Anterior cingulate cortex (tissue), 58 donors: ENCODE measurements at places on chromosomes 1 and 21.

- DNase-seq = no peak
These were observed 558.1 kb downstream of the AGBL4 start for GRCh38 chr1:49465486-49466185.

- DNase-seq = no peak
These were observed 28.1 kb upstream of the RGS1 start for GRCh38 chr1:192547501-192547900.

- no peak for DNase-seq
These were observed 14.7 kb downstream of the CLSTN1 start for GRCh38 chr1:9809100-9809510.

GRCh38 chr1:98221923-98222322, 301.1 kb upstream of the DPYD start:
- DNase-seq = no peak

- DNase-seq = no peak
These were observed 46.1 kb downstream of the RAVER2 start for GRCh38 chr1:64790832-64791487.

GRCh38 chr1:177278626-177279390, 108.0 kb downstream of the BRINP2 start:
- no peak for DNase-seq

DNA sequence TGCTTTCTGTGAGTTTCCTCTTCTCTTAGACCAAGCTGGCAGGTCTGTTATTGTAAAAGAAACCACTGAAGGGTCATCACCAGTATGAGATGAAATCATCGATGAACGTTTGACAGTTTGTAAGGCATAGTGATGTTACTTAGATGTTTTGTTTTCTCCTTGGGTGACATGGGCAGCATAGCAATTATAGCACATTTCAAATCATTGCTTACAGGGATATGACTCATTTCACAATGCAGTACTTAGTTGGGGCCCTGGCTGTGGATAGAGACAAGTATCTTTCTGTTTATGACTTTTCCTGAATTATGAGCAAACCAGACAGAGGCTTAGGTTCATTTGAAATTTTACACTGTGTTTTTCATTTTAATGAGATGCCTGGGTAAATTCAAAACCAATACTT, 313.0 kb downstream of the RWDD3 start:
- DNase-seq = no peak

DNA sequence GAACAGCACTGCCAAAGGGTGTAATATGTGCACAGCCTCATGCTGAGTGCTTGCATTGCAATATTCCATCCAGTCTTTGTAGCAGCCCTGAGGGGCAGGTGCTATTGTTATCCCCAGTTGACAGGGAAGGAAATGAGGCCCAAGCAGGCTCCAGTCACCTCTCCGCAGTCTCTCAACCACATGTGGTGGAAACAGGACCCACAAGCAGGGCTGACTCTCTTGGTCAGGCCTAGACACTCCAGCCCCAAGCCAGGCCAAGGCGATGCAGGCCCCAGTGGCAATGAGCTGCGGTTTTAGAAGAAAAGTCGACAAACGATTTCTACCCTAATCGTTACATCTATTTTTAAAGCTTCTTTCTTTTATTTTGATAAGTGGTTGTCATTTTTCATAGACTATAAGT, 52.6 kb upstream of the GADD45A start:
- DNase-seq = no peak

DNA sequence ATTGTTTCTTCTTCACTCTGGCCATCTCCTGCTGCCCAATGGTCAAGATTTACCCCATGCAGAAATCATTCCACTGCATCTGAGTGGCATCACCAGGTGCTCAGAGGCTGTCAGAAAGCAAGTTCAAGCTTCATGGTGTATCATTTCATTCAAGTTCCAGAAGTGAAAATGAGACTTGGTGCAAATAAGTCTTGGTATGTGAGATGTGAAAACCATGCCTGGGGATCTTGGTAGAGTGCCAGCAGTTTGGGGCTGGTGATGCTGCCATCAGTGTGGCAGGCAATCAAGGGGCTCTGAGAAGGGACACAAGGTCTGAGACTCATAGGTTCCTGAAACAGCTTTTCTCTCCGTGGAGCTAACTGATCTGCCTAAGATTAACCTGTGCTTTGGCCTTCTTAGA, 52.0 kb downstream of the CD2 start:
- no peak for DNase-seq

DNA sequence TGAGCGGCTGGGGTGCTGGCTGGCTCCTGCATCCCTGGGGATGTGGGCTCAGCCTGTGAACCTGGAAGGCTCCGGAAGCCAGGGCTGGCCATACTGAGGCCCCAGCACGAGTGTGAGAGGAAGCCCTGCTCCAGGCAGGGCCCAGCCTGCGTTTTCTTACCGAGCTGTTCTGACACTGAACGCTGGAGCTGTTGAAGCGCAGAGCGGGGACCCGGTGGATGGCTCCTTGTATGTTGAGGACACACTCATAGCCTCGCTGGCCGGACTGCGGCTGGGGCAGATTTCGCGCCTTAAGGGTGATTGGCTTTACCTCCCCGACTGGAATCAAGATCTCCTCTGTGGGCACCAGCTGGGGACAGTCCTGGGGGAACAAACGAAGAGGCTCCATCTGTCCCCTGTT, 160.0 kb downstream of the PLXNA2 start:
- no peak for DNase-seq

DNA sequence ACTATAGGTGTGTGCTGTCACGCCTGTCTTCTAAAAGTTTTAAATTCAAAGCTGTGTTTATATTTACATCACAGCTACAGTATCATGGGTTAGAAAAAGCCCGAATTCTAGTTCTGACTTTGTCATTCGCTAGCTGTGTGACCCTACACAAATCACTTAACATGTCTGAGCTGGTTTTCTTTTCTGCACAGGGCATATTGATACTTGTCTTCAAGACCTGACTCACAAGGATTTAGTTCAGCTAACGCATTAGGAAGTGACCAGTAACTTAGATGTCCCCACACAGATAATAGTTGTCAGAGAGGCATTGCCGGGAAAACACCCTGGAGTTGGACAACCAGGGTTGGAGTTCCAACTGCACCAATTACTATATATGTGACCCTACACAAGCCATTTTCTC, 25.9 kb downstream of the GIPC2 start:
- DNase-seq = no peak

- DNase-seq = no peak
These were observed 17.5 kb upstream of the PRDM2 start for GRCh38 chr1:13682444-13682843.

- DNase-seq = no peak
These were observed 394.8 kb downstream of the PTPRC start for GRCh38 chr1:199033661-199034060.

DNA sequence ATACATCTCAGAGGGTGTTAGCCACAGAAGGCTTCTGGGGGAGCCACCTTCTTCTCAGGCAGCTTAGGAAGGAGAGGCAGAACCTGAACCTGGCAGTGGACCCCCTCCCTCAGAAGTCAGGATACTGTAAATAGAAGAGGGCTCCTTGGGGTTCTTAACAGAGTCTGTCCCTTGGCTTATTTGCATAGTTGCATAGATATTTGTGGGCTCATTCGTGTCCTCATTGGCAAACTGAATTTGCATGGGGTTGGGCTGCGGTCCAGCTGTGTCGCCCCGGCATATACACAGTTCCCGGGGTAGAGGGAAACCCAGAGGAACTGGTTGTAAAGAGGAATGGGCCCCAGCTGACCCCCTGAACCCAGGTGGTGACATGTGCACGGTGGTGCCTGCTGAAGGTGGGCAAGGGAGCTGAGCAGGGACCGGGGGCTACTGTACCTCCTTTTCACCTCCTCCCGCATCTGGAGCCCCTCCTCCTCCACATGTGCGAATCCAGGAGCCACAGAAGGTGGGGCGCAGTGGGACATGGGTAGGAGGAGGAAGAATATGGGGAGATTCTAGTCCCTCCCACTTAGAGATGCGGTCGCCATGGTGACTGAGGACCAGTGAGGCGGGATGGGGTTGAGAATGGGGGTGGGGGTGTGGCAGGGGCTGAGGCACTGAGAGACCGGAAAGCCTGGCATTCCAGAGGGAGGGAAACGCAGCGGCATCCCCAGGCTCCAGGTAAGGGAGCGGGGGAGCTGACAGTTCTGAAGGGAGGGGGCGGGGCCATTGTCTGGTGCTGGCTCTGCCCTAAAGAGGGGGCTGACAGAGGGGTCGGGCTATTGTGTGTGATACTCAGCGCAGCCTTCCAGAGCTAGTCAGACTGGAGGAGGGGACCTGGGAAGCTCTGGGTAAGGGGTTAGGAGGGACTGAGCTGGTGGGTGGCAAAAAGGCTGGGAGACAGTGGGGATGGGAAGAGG, 3.7 kb upstream of the SEMA4A start:
- peak; percentile 34 for DNase-seq

DNA sequence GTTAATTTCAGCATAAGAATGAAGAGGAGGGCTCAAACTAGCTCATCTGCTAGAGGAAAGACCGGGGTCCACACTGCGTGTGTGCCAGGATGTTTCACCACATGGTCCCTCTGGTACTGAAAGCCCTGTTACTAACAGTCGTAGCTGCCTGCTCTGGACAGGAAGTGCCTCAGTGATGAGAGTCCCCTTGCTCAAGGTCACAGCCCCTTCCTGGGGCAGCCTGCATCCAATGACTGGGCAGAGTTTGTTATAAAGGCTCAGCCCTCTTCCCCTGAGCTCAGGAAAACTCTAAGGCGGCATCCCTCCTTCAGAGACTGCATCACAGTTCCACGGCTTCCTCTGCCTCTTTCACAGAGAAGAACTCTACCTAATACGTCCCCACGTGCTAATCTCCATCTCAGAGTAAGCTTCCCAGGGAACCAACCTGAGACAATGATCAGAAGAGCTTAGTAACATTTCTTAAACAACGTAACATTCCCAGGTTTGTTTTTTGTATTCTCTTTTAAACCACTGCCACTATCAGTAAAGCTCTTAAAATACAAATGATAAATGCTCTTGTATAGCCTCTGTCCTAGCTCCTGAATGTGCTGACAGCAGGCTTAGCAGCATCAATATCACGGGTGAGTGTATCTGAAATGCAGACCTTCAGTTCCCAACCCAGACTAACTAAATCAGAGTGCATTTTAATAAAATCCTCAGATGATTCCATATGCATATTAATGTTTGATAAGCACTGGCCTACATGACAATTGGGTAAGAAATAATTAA, 38.0 kb upstream of the ATP1A1 start:
- no peak for DNase-seq

DNA sequence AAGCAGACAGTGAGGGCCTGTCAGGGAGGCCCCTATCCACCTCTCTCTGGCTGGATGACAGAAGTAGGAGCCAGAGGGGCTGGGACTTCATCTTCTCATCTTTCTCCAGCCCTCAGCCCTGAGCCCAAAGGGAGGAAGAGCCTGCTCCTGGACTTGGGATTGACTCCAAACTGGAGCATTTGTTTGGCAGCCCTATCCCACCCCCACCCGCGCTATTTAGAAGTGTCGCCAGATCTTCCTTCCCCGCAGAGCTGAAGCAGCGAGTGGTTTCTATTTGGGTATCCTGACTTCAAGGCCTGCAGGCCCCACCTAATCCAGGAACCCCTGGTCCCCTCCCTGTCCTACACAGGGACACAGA, 9.6 kb downstream of the NES start:
- DNase-seq = peak; percentile 45

GRCh38 chr1:205585169-205585834, 46.5 kb downstream of the ELK4 start:
- no peak for DNase-seq

DNA sequence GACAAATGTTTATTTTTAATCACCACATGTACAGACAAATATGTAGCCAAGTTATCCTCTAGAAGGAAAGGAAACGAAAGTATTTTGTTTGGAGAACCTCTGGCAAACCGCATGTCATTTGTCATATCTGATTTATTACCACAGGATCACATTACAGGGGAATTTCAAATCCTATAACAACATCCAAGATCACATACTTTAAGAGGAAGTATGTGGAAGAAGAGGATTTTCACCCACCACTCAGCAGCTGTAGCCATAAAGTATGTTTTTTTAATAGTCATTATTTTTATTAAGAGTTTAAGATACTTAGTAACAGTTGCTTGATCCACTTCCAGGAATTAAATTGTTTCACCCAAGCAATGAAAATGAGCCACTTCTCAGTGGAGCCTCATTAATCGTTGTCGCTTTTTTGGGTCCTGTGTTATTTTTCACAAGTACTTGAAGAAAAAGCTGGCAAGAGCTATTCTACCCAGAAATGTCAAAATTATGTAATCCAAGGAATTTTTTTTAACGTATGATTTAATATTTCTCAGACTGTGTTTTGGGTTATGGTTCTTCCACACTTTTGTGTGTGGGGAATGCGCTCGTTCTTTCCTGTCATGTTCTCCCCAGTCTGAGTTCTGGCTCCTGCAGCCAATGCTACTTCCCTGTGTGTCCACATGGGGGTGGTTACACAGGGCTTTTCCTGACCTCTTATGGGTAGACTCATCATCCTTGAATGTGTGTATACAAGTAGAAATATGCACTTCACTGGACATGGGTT, 6.9 kb downstream of the SERTAD4 start:
- no peak for DNase-seq

GRCh38 chr1:244448279-244449036, 3.3 kb downstream of the ADSS2 start:
- DNase-seq = no peak

GRCh38 chr1:197224160-197224559, 43.9 kb upstream of the CRB1 start:
- DNase-seq = no peak

- DNase-seq = no peak
These were observed 161.6 kb downstream of the GLUL start for GRCh38 chr1:182229921-182230491.

- no peak for DNase-seq
These were observed 252.5 kb upstream of the C1orf105 start for GRCh38 chr1:172167796-172168596.

DNA sequence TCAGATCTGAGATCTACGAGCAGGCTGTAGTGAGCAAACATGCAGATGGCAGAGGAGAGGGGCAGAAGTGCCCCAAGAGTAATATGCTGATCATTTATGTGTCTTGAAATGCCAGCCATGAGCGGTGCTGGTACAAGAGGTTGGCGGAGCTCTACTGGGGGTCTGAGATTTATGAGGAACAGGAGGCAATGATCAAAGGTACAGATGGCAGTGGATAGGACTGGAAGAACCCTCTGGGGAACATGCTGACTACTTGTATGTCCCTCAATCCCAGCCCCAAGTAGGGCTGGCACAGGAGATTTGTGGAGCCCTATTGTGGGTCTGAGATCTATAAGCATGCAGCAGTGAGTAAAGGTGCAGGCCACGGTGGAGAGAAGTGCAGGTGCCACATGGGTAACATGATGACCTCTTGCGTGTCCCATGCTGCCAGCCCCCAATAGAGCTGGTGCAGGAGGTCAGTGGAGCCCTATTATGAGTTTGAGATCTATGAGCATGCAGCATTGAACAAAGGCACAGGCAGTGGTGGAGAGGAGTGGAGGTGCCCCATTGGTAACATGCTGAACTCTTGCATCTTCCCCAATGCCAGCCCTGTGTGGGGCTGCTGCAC, 97.2 kb upstream of the ZNF678 start:
- DNase-seq = no peak
